ENCODE measurements at places on chromosomes 2 and 18. TPM values are rescaled to one million over a fixed set of nuclear protein-coding genes. Genes with fewer than 3 reads are reported as not detected.

TUBB8B gene
- not detected for total RNA-seq

DCDC2C gene
- total RNA-seq, result not detected

MC5R gene
- not detected for total RNA-seq

SERPINB13 gene
- not detected for total RNA-seq

- no peak overlapping the region for H3K4me3 ChIP-seq
- no peak overlapping the region for H3K27ac ChIP-seq
- H3K4me1 ChIP-seq, result no peaks in the 10 kb centered on the region
- no peaks in the 10 kb centered on the region for H3K27me3 ChIP-seq
- no peak for DNase-seq
- no peaks in the 10 kb centered on the region for H3K36me3 ChIP-seq
Observed at GRCh38 chr2:195017890-195018289, 639.1 kb upstream of the SLC39A10 start.

- H3K36me3 ChIP-seq, result no peaks in the 10 kb centered on the region
- no peak overlapping the region for H3K27ac ChIP-seq
- DNase-seq, result no peak
- no peaks in the 10 kb centered on the region for H3K4me1 ChIP-seq
Observed at GRCh38 chr18:59123588-59124369, 15.9 kb upstream of the SEC11C start.

GRCh38 chr2:160492401-160493226 lies 993 bp downstream of the RBMS1 start:
- H3K36me3 ChIP-seq, result no peaks in the 10 kb centered on the region
- H3K4me3 ChIP-seq, result peak overlapping the region; percentile 81
- no peaks in the 10 kb centered on the region for H3K27me3 ChIP-seq
- H3K4me1 ChIP-seq, result peaks cover 12% of the 10 kb centered on the region

DNA sequence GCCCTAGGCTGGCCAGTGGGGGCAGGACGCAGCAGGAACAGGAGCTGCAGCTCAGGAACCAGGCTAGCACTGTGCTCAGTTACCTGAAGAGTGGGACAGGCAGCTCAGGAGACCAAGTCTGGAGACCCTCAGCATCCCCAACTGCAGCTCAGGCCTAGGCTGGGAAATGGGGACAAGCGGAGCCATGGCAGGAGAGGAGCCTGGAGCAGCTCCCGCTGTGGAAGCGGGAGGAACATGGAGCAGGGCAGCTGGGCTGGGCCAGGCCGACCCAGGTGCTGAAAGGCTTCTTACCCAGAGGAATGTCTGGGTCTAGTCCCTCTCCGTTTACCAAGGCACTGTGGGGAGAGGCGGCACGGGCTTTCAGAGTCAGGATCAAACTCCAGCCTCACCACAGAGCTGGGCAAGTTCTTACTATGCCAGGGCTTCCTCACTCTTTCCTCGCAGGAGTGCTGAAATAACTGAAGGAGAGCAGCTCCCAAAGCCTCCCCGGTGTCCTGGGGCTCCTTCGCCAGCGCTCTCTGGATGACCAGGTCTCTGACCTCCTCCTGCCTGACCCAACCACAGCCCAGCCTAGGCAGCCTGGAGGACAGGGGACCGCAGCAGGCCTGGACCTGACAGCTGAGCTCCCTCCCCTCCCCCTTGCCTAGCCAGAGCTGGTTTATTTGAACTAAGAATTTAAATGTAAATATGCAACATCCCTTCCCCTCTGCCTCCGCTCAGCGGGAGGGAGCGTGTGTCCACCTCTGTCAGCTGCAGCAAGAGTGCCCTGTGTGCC lies 247.8 kb upstream of the SIX2 start:
- no peak overlapping the region for H3K27ac ChIP-seq
- H3K4me3 ChIP-seq, result no peak overlapping the region
- H3K4me1 ChIP-seq, result peaks cover 29% of the 10 kb centered on the region
- no peaks in the 10 kb centered on the region for H3K36me3 ChIP-seq
- DNase-seq, result peak; percentile 72
- H3K27me3 ChIP-seq, result peaks cover 5% of the 10 kb centered on the region

DNA sequence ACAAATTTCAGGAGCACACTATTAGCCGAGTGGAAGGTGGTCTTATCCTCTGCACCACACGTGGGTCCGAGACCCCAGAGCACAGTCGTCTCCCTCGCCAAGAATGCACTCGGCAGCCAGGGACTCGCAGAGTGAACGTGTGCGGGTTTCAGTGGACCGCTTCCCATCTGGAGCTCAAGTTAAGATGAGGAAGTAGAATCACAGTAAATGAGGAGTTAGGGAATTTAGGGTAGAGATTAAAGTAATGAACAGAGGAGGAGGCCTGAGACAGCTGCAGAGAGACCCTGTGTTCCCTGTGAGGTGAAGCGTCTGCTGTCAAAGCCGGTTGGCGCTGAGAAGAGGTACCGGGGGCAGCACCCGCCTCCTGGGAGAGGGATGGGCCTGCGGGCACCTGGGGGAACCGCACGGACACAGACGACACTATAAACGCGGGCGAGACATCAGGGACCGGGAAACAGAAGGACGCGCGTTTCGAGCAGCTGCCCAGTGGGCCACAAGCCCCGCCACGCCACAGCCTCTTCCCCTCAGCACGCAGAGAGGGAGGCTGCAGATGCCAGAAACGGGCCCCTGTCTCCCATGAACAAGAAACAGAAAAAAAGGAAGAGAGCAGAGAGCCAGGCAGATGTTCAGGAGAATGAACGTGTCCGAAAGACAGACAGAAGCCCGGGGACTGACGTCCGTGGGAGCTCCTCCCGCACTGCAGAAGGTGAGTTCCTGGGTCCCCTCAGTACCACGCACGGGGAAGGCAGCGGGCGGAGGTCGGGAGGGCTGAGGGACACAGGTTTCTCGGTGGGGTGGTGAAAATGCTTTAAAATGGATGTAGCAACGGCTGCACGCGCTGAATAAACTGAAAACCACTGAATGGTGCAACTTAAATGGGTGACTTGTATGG lies 5.4 kb upstream of the KCNG2 start:
- H3K4me3 ChIP-seq, result no peak overlapping the region
- H3K27me3 ChIP-seq, result no peaks in the 10 kb centered on the region
- no peak overlapping the region for H3K27ac ChIP-seq
- H3K4me1 ChIP-seq, result peaks cover 17% of the 10 kb centered on the region
- DNase-seq, result no peak

DNA sequence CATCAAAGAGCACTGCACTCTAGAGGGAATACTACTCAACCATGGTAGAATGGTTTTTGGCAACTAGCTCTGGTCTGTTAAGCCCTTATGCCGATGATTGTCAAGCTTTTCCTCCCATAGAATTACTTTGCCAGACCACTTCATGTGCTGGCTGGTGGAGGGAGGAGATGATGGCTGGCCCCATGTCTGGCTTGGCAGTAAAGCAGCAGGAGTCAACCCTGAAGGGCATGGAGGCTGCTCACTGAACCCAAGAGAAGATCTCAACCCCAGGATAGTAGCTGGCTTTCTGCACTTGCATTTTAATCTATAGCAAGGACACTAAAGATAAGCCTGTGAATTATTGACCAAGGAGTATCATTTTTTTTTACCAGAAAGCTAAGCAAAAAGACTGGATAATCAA lies 309.9 kb downstream of the PIEZO2 start:
- no peak overlapping the region for H3K27ac ChIP-seq
- H3K27me3 ChIP-seq, result no peaks in the 10 kb centered on the region
- no peaks in the 10 kb centered on the region for H3K36me3 ChIP-seq
- DNase-seq, result no peak

DNA sequence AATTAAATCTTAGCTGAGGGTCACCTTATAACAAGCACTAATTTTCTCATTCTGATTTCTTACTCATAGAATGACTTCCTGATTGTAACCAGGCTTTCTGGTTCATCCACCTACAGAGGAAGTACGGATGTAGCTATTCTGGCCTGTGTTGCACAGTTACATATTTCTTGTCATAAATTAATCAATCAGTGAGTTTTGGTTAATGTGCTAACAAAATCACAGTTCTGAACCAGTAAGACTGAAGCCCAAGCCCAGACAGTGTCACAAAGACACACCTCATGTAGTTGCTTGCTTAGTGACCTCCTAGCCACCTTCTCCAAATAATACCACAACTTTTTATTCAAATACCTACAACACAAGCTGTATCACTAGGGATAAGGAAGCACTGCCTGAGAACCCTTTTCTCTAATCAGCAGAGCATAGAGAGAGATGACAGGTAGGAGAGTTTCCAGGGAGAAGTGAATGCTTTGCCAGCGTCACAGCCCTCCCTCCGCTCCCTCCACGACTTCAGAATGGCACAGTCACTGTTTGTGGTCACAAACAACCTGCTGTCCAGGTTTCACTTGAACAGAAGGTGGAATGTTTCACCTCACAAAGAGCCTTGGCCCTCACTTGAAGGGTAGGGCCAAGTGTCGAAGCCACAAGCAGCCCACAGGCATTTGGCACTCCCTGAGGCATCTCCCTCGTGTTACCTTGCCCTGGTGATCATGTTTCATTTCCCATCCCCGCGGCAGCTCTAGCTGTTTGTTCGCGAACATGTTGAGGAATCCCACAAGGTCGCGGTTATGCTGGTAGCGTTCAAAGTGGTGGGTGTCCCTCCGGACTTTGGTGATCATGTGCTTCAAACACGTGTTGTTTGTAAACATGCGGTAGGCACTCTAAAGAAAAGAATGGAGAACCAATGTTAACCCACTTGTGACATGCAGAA lies 120.8 kb upstream of the STK17B start:
- H3K27me3 ChIP-seq, result no peaks in the 10 kb centered on the region
- no peak overlapping the region for H3K4me3 ChIP-seq
- H3K4me1 ChIP-seq, result no peaks in the 10 kb centered on the region
- H3K27ac ChIP-seq, result no peak overlapping the region

DNA sequence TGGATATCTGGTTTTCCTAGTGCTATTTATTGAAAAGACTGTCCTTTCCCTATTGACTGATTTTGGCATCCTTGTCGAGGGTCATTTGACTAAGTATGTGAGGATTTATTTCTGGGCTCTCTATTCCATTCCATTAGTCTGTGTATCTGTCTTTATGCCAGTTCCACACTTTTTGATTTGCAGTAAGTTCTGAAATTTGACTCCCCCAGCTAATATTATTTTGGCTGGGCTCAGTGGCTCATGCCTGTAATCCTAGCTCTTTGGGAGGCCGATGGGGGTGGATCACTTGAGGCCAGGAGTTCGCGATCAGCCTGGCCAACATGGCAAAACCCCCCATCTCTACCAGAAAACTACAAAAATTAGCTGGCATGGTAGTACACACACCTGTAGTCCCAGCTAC lies 46.8 kb upstream of the GAREM2 start:
- H3K27ac ChIP-seq, result no peak overlapping the region
- H3K27me3 ChIP-seq, result no peaks in the 10 kb centered on the region
- no peak for DNase-seq
- peaks cover 14% of the 10 kb centered on the region for H3K36me3 ChIP-seq

- H3K36me3 ChIP-seq, result peaks cover 85% of the 10 kb centered on the region
- DNase-seq, result no peak
- no peaks in the 10 kb centered on the region for H3K27me3 ChIP-seq
- peaks cover 31% of the 10 kb centered on the region for H3K4me1 ChIP-seq
- peak overlapping the region; percentile 59 for H3K27ac ChIP-seq
- no peak overlapping the region for H3K4me3 ChIP-seq
Observed at GRCh38 chr18:12326711-12327460, 18.8 kb downstream of the TUBB6 start.

DNA sequence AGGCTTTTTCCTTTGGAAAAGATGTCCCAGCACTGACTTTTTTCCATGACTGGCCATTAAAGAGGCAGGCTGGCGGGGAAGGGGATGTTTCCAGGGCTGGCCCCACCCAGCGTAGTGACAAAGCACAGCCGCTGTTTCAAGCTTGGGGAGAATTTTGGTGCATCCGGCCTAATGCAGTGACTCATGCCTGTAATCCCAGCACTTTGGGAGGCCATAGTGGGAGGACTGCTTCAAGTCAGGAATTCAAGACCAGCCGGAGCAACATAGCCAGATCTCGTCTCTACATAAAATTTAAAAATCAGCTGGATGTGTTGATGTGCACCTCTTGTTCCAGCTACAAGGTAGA lies 78.0 kb upstream of the SH3BP4 start:
- H3K4me3 ChIP-seq, result no peak overlapping the region
- H3K36me3 ChIP-seq, result no peaks in the 10 kb centered on the region
- peak overlapping the region; percentile 70 for H3K27ac ChIP-seq
- DNase-seq, result no peak

DNA sequence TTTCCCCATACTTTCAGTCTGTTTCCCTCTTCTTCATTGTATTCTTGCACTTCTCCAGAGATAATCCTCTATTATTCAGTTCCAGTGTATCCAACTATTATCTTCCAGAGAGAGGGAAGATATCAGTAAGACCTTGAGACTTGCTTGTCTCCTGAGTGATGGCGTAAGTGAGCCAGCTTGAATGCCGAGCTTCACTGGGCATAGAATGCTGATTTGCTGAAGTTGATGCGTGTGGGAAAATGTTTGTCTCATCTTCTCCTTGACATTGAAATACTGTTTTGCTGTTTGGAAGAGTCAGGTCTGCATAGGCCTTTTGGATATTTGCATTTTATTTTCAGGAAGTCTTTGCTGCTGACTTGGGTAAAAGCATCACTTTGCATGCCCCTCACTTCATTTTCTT lies 41.1 kb upstream of the MGAT5 start:
- no peaks in the 10 kb centered on the region for H3K27me3 ChIP-seq
- H3K36me3 ChIP-seq, result no peaks in the 10 kb centered on the region
- H3K4me1 ChIP-seq, result peaks cover 9% of the 10 kb centered on the region
- H3K27ac ChIP-seq, result no peak overlapping the region
- H3K4me3 ChIP-seq, result no peak overlapping the region
- no peak for DNase-seq

DNA sequence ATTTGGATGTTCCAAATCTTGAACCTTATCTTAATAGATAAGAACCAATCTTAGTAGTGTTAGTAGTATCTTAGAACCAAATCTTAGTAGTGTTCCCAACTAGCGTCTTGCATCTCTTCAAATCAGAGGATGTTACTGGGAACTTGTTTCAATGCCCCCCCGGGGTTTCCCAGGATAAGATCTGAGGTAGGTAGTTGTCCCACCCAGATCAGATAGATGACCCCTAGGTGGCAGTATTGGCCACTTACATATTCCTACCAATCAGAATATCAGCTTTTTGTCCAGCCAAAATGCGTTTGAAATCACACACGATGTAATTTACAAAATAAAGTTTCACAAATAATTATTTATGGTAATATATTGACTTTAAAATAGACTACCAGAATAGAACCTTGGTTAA lies 314.8 kb downstream of the MBD2 start:
- no peaks in the 10 kb centered on the region for H3K36me3 ChIP-seq
- no peak overlapping the region for H3K4me3 ChIP-seq
- no peak overlapping the region for H3K27ac ChIP-seq
- no peak for DNase-seq
- no peaks in the 10 kb centered on the region for H3K4me1 ChIP-seq
- no peaks in the 10 kb centered on the region for H3K27me3 ChIP-seq

DNA sequence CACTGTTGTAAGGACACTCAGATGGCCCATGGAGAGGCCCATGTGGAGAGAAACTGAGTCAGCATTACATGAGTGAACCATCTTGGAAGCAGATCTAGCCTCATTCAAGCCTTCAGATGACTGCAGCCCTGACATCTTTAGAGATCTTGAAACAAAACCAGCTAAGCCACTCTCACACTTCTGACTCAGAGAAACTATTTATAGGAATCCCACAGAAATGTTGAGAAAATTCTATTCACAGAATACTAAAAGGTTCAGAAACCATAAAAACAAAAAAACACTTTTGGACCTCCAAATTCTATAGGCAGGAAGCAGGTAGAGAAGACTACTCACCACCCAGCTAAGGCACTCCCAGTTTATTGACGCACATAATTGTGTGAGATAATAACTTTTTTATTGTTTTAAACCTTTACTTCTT lies 8.7 kb downstream of the TMEM169 start:
- no peak for DNase-seq
- no peaks in the 10 kb centered on the region for H3K27me3 ChIP-seq
- H3K4me3 ChIP-seq, result no peak overlapping the region
- H3K4me1 ChIP-seq, result no peaks in the 10 kb centered on the region
- no peaks in the 10 kb centered on the region for H3K36me3 ChIP-seq
